ENCODE measurements at places on chromosomes 4 and X. TPM values are rescaled to one million over a fixed set of nuclear protein-coding genes. Genes with fewer than 3 reads are reported as not detected.

GRCh38 chr4:118729287-118730286 lies 44.4 kb downstream of the METTL14 start:
- no peak for DNase-seq

The PPEF2 gene
- polyA plus RNA-seq: not detected

DNA sequence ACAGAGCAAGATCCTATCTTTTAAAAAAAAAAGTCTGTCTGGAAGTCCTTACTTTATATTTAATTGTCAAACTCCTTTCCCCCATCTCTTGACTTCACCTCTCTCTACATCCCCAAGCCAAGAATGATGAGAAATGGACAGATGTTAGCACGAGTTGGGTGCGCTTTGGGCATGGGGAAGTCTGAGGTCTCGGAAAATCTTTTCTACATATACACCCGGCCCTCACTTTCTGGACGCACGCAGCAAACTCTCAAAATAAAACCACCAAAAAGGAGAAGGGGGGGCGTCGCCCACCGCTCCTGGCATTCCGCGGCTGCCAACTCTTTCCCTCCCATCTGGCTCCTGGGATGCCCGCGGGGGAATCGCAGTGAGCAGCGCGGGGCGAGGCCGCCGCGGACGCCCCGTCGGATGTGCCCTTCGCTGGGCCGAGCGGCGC lies 756 bp downstream of the IGFBP7 start:
- DNase-seq: no peak

DNA sequence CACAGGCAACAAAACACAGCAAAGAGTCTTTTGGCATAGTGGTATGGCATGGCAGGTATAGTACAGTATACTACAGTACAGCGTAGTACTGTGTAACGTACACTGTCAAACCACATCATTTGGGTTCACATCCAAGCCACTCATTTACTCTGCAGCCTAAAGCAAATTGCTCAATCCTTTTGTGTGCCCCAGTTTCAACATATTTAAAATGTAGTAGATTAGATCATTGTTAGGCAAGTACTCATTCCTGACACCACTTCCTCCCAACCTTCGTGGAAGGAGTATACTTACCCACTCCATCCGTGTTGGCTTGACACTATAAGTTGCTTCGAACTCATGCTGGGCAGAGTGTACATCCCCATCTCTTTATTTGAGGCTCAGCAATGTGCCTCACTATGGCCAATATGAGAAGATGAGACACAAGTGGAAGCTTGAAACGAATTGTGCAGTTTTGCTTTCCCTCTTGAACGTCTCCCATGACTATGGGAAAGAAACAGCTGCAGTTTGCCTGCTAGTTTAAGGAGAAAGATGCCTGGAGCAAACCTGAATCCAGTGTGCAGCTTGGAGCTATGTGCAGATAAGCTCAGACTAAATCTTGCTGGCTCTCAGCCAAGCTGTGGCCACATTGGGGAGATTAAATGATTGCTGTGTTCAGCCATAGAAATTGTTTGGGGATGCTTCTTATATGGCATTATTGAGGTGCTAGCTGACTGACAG lies 85.7 kb upstream of the TBL1X start:
- no peak for DNase-seq

DNA sequence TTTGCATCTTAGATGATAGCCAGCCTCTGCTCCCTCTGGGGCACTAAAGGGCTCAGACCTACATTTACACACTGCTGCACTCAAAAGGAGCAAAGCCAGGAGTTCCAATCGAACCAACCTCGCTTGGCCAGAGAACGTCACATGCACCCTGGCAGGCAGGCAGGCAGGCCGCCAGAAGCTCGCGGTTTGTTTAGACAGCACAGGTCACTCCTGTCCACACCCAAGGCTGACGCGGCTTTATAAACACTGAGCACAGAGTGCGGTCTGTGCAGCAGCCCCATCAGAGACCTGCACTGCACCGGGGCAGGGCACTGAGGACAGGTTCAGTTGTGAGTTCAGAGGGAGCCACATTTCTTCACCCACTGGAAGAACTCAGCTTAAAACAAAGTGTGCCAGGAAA lies 143.9 kb downstream of the BCOR start:
- DNase-seq: no peak

- no peak for DNase-seq
Measured at GRCh38 chr4:123471655-123472369, 75.2 kb downstream of the SPRY1 start.

All from muscle of arm (tissue), 14 donors.